ENCODE measurements at places on chromosomes 16 and 17.

GRCh38 chr16:67423611-67424260 is 7.2 kb upstream of the HSD11B2 start:
- DNase-seq: no peak

- no peak for DNase-seq
These were observed 51.1 kb upstream of the MEAK7 start for GRCh38 chr16:84555418-84556196.

- no peak for DNase-seq
These were observed 178.6 kb upstream of the TNRC6C start for GRCh38 chr17:77779711-77780539.

DNA sequence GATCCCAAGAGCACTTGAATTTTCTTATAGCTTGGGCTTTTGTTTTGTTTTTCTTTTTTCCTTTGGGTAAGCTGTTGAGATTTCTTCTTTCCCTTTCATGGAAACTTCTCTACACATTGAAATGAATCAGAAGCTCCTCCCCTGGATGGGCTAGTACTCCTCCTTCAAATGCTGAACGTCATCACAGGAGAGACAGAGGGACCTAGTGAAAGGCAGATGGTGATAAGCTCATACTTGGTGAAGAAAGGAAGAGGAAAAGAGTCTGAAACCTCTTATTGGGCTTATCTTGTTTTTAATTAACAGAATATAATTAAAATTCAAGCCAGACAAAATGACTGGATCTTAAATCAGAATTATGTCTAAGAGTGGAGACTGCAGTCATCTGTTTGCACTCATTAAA is 147.3 kb downstream of the SNX11 start:
- DNase-seq: no peak

DNA sequence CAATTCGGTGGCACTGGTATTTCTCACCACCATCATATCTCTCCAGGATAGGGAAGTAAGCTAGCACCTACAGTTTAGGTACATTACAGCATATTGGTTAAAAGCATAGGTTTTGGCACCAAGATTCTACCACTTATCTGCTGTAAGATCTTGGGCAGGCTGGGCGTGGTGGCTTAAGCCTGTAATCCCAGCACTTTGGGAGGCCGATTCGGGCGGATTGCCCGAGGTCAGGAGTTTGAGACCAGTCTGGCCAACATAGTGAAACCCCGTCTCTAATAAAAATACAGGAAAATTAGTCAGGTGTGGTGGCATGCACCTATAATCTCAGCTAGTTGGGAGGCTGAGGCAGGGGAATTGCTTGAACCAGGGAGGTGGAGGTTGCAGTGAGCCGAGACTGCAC is 51.4 kb downstream of the GPATCH8 start:
- DNase-seq: no peak

GRCh38 chr17:4236456-4236855 is 27.3 kb downstream of the ANKFY1 start:
- DNase-seq: no peak

DNA sequence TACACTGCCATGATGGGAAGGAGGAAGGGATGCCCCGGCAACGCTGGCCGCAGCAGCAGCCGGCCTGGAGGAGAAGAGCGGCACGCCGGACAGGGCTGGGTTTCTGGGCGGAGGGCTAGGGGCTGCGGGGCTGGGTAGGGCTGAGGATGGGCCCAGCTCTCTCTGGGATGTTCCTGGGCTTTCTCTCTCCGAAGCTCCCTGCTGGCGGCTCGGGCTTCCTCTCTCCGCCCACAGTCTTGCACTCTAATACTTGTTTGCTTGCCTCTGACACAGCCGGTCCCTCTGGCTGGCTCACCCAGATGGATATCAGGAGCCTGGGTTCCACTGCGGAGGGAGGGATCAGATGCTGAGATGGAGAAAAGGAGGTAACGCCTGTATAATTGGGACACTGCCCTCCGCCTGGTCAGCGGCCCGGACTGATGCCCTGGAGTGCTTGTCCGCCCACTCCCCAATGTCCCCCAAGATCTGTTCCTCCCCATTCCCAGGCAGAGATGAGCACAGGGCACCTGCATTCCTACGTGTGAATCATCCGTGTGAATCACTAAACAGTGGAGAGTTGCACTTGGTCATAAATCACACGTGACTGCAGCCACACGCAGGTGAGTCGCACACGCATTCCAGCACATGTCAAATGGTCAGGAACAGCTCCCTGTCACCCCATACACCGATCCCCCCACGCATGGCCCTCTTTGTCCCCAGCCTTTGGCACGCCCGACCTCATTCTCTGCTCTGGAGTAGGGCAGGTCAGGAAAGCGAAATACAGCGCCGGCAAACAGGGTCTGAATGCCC is at the start of gene ALOXE3:
TSS of gene ALOXE3 (minus strand) at position 535 of the 789 bp plus-strand sequence. CDS start at position 11, 524 bp downstream.
- DNase-seq: no peak

DNA sequence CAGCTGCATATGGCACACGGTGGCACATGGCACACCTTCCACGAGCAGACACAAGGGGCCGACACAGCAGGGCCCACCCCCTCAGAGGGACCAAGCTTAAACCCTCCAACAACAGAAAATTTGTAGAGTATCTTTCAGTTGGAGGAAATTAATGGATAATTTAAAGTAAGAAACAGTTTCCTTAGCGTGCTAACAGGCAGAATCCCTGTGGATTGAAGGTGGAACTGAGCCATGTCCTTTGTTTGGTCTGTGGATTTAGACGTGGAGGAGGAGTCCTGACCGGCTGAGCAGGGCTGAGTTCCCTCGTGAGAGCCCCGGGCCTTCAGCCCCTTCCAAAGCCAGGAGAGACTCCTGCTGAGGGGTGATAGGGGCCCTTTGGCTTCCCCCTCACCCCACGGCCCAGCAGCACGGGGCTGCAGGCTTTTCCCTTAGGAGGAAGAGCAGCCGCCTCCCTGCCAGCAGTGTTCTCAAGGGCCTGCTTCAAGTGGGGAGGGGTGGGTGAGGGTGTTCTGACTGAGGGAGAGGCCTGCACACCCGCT is 1.4 kb upstream of the CYB561 start:
- no peak for DNase-seq

DNA sequence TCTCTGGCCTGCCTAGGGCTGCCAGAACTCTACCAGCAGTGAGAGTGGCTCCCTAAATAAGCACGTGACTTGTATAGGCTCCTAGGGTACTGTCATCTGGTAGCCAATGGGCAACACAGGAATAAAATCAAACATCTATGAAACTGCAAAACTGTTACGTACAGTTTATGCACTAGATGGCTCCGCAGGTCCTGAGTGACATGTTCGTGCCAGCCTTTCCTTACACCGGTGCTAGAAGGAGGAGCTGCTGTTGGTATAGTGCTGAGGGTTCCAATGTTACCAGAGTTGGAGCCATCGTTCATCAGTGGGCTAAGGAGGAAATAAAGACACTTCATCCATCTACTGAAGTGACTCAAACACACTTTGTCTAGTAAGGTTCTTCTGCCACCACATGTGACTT is 63.2 kb upstream of the TRAP1 start:
- DNase-seq: no peak

Measured in stimulated activated CD4-positive, alpha-beta T cell treated with anti-CD3 and anti-CD28 coated beads, Interleukin-4, amount 100 ng/mL, for 4 hours (primary cell).